CD4-positive, alpha-beta T cell (primary cell): ENCODE measurements at places on chromosomes 2 and 18.
A peak's percentile ranks its signal among the peaks of the same experiment; 100 is the strongest.

GRCh38 chr2:128606837-128607236 is 288.2 kb upstream of the HS6ST1 start:
- H3K27me3 ChIP-seq, result no peaks in the 10 kb centered on the region
- no peaks in the 10 kb centered on the region for H3K36me3 ChIP-seq
- H3K4me1 ChIP-seq, result no peaks in the 10 kb centered on the region
- H3K4me3 ChIP-seq, result no peak overlapping the region

- no peak overlapping the region for H3K4me3 ChIP-seq
- no peaks in the 10 kb centered on the region for H3K27me3 ChIP-seq
- H3K27ac ChIP-seq, result no peak overlapping the region
- no peaks in the 10 kb centered on the region for H3K4me1 ChIP-seq
- DNase-seq, result no peak
- no peaks in the 10 kb centered on the region for H3K36me3 ChIP-seq
Measured at GRCh38 chr2:129699781-129700573, 279.5 kb upstream of the RAB6C start.

DNA sequence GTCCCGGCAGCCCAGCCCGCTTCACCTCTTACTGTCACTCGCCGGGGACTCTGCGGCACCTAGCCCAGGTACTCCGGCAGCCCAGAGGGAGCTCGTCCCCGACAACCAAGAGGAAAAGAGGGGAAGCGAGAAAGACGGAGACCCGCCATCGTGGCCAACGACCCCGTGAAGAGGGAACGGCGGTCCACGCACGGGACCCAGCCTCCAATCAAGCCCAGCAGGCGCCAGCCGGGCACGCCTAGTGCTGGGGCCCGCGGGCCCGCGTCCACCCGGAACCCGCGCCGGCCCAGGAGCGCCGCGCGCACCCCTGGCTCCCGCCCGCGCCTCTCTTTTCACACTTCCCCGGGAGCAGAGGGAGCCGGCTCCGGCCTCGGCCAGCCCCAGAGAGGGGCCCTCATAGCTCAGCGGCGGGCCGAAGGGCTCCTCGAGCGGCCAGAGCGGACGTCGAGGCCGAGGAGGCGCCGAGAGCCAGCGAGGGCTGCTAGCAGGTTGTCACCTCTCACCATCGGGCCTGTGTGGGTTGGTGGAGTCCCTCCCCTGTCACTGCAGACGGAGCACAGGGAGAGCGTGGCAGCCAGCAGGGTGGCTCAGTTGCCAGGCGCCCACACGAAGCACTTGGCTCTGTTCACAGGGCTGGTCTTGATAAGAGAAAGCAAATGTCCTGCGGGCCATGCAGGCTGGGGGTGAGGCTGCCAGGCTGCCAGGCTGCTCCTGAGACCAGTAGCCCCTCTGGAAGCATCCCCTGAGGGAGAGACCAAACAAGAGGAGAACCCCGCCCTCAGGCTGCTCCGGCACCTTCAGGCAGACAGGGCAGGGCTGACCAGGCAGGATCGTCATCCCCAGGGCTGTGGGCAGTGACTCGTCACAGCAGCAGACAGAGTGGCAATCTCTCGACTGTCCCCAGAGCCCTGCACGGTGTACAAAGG is 36.9 kb upstream of the KLF11 start:
- peaks cover 5% of the 10 kb centered on the region for H3K27me3 ChIP-seq
- H3K4me3 ChIP-seq, result no peak overlapping the region
- no peaks in the 10 kb centered on the region for H3K4me1 ChIP-seq
- no peak for DNase-seq

GRCh38 chr2:98730053-98730706 is 752 bp downstream of the MGAT4A start:
- H3K4me3 ChIP-seq, result peak overlapping the region; percentile 87
- no peaks in the 10 kb centered on the region for H3K27me3 ChIP-seq
- H3K36me3 ChIP-seq, result peaks cover 12% of the 10 kb centered on the region
- peaks cover 42% of the 10 kb centered on the region for H3K4me1 ChIP-seq
- peak; percentile 66 for DNase-seq

- no peak overlapping the region for H3K4me3 ChIP-seq
- DNase-seq, result no peak
- no peaks in the 10 kb centered on the region for H3K36me3 ChIP-seq
- no peaks in the 10 kb centered on the region for H3K27me3 ChIP-seq
Measured at GRCh38 chr2:36413218-36413617, 57.6 kb downstream of the CRIM1 start.

- no peaks in the 10 kb centered on the region for H3K27me3 ChIP-seq
- H3K27ac ChIP-seq, result no peak overlapping the region
- no peaks in the 10 kb centered on the region for H3K36me3 ChIP-seq
- DNase-seq, result no peak
- H3K4me3 ChIP-seq, result no peak overlapping the region
Measured at GRCh38 chr2:174694196-174694878, 69.9 kb downstream of the CHRNA1 start.

DNA sequence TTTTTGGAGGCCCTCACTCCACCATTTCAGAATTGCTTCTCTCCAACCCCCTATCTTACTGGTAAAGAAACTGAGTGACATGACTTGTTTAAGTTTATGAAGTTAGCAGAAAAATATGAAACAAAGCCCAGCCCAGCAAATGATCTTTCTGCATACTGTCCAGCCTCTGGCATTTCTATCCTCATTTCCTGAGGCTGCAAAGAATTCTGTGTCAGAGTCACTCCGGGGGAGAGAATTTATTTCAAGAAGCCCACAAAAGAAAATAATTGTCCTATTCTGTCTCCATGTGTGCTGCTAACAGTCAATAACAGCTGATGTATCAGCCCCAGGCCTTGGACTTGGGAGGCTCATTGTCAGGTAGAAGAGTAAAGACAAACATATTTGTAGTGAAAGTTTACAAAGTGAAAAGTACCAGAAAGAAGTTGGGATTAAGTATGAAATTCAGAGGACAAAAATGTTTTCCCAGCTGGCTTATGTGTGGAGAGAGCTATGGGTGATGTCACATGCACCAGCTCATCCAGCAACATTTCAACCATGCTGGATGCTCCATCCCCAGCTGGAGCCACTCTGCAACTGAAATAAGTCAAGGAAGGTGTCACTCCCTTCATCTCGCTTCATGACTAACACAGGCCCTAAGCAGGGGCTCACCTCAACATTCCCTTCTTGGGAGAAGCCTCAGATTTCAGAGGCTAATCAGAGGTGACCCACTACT is 42.3 kb downstream of the TRABD2A start:
- peaks cover 39% of the 10 kb centered on the region for H3K36me3 ChIP-seq
- DNase-seq, result no peak
- H3K4me1 ChIP-seq, result peaks cover 65% of the 10 kb centered on the region
- H3K4me3 ChIP-seq, result no peak overlapping the region

- H3K36me3 ChIP-seq, result peaks cover 33% of the 10 kb centered on the region
- no peak for DNase-seq
- no peaks in the 10 kb centered on the region for H3K27me3 ChIP-seq
- no peak overlapping the region for H3K4me3 ChIP-seq
Measured at GRCh38 chr2:121388371-121388770, 103.4 kb upstream of the TFCP2L1 start.

GRCh38 chr2:238974501-238975166 is 126.7 kb downstream of the TWIST2 start:
- DNase-seq, result no peak
- peaks cover 3% of the 10 kb centered on the region for H3K4me1 ChIP-seq
- H3K36me3 ChIP-seq, result no peaks in the 10 kb centered on the region
- H3K27ac ChIP-seq, result no peak overlapping the region

DNA sequence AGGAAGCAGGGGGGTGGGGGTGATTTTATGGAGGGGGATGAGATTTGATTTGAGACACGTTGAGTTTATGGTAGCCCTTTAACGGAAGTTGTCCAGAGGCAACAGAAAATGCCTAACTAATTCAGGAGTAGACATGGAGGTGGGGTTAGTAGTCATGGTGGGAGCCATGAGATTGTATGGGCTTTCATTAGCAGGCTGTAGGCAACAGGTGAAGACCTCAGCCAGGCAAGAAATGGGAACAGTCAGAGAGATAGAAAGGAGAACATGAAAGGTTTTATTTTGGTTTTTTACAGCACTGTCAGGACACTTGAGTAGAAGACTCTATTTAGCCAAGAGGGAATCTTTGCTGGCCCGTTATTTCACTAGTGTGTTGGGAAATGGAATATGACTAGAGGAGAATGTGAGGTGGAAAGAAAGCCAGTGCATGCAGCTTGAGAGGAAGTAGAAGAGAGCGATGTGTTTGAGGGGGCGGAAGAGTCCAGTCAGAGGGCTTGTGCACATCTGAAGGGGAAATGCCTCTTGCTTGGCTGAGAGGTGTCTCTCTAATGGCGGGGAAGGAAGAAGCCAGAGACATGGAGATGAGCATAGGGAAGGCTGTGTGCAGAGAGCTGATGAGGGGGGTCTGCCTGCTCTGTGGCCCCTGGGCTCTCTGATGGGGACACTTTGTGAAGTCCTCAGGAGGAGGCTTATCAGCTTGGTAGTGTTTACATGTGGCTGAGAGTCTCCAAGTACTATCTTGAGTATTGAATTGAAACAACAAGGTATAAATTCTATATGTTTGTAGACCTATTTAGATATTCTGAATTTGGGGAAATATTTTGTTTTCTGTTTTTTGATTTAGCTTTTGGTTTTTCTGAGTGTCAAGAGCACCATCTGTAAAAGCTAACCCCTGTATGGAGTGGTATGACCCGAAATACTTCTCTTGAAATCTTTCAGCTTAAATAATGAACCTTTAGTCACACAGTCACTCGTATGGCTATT is 66.9 kb upstream of the ITM2C start:
- DNase-seq, result no peak
- peaks cover 42% of the 10 kb centered on the region for H3K36me3 ChIP-seq
- H3K4me3 ChIP-seq, result no peak overlapping the region
- peak overlapping the region; percentile 23 for H3K27ac ChIP-seq
- peaks cover 39% of the 10 kb centered on the region for H3K4me1 ChIP-seq

GRCh38 chr18:12296457-12296856 is 11.6 kb upstream of the TUBB6 start:
- no peaks in the 10 kb centered on the region for H3K27me3 ChIP-seq
- DNase-seq, result no peak
- H3K27ac ChIP-seq, result no peak overlapping the region

GRCh38 chr2:171287611-171288010 is 126.9 kb upstream of the TLK1 start:
- H3K36me3 ChIP-seq, result no peaks in the 10 kb centered on the region
- no peaks in the 10 kb centered on the region for H3K27me3 ChIP-seq

DNA sequence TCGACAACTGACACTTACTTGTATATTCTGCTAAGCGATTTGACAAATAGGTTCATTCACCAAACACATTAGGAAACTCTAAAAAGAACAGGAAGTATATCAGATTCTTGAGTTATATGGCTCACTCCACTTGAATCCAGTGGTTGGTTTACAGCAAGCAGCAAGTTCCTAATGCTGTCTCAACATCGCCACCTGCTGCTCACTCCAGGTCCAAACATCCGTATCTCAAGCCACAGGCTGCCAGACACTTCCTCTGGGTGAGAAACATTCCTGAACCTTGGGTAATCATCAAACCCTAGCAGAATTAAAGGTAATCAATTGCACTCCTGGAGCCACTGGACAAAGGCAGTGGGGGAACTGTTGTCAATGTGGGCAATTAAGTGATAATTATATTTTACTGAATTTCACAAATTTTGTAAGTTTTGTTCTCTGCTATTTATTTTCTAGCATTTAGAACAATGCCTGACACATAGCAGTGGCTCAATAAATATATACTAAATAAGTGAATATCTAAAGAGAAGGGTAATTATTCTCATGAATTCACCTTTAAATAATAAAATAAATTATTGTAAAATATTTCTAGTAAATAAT is 107.1 kb upstream of the TTN start:
- DNase-seq, result peak; percentile 48
- no peaks in the 10 kb centered on the region for H3K4me1 ChIP-seq
- H3K36me3 ChIP-seq, result no peaks in the 10 kb centered on the region
- H3K27ac ChIP-seq, result no peak overlapping the region
- no peak overlapping the region for H3K4me3 ChIP-seq
- H3K27me3 ChIP-seq, result no peaks in the 10 kb centered on the region

- no peaks in the 10 kb centered on the region for H3K4me1 ChIP-seq
- no peaks in the 10 kb centered on the region for H3K36me3 ChIP-seq
- no peak overlapping the region for H3K27ac ChIP-seq
- H3K27me3 ChIP-seq, result no peaks in the 10 kb centered on the region
- no peak overlapping the region for H3K4me3 ChIP-seq
- DNase-seq, result peak; percentile 35
Measured at GRCh38 chr2:68196120-68196716, 38.5 kb downstream of the PNO1 start.

GRCh38 chr2:221551864-221552263 is 20.2 kb downstream of the EPHA4 start:
- no peaks in the 10 kb centered on the region for H3K27me3 ChIP-seq
- H3K4me3 ChIP-seq, result no peak overlapping the region
- DNase-seq, result no peak
- H3K36me3 ChIP-seq, result no peaks in the 10 kb centered on the region

GRCh38 chr2:218756599-218757377 is 25.2 kb upstream of the CYP27A1 start:
- no peak overlapping the region for H3K27ac ChIP-seq
- no peaks in the 10 kb centered on the region for H3K4me1 ChIP-seq

GRCh38 chr2:98013407-98014042 is 17.8 kb upstream of the TMEM131 start:
- no peak for DNase-seq
- no peak overlapping the region for H3K27ac ChIP-seq
- no peaks in the 10 kb centered on the region for H3K4me1 ChIP-seq
- H3K27me3 ChIP-seq, result no peaks in the 10 kb centered on the region
- no peak overlapping the region for H3K4me3 ChIP-seq
- H3K36me3 ChIP-seq, result no peaks in the 10 kb centered on the region

DNA sequence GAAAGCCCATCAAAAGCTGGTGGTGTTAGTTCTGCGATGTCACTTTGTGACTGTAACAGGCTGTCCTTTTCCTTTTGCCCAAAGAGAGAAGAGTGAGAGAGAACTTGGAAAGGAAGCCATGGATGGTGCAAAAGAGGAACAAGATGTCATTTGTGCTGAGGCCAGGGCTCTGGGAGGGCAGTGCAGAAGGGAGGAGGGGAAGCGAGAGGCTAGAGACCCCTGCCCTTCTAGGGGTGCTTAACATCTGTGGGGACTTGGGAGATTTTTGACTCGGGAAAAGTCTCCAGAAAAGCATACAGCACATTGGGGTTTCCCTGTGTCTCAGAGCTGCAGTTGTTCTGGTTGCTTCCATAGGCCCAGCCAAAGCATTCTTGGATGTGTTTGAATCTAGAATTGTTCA is 49.6 kb downstream of the ZBTB7C start:
- no peak overlapping the region for H3K27ac ChIP-seq
- no peaks in the 10 kb centered on the region for H3K36me3 ChIP-seq
- no peaks in the 10 kb centered on the region for H3K4me1 ChIP-seq
- H3K4me3 ChIP-seq, result no peak overlapping the region

DNA sequence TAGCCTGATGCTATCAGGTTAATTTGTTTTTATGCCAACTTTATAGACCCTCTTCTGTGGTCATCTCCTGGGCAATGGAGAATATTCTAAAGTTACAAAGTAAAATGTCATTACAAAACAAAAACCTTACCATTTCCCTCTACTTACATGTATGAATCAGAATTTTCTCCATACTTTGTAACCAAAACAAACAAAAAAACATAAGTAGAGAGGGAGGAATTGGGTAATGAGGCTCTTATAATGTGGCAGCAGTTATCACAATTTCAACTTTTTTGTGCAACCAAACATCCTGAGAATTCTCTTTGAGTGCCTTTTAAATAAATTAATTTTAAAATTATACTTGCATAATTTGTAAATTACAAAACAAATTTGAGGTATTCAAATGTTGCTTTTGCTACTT is 332.8 kb downstream of the TXNL1 start:
- no peaks in the 10 kb centered on the region for H3K4me1 ChIP-seq
- no peak overlapping the region for H3K27ac ChIP-seq
- H3K4me3 ChIP-seq, result no peak overlapping the region
